ENCODE measurements at places on chromosomes 11 and 22.

DNA sequence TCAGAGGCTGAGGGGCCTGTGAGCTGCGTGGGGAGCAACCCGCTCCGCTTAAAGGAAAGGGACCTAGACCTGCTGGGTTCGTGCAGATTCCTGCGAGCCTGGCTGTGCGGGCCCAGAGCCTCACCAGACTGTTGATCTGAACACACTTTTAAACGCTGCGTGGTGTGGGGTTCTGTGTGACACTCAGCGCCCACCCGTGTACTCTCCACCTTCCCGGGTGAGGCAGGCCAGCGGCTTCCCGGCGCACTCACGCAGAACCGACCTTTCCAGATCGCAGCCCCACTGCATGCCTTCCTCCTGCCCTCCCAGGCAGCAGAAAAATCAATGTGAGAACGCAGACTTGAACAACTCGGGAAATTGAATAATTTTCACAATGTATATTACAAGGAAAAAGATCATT is 388.6 kb downstream of the TBC1D22A start:
- DNase-seq, result no peak

- no peak for DNase-seq
Observed at GRCh38 chr11:26958005-26958701, 35.8 kb upstream of the FIBIN start.

- DNase-seq, result no peak
Observed at GRCh38 chr11:100061006-100061405, 626.1 kb upstream of the ARHGAP42 start.

DNA sequence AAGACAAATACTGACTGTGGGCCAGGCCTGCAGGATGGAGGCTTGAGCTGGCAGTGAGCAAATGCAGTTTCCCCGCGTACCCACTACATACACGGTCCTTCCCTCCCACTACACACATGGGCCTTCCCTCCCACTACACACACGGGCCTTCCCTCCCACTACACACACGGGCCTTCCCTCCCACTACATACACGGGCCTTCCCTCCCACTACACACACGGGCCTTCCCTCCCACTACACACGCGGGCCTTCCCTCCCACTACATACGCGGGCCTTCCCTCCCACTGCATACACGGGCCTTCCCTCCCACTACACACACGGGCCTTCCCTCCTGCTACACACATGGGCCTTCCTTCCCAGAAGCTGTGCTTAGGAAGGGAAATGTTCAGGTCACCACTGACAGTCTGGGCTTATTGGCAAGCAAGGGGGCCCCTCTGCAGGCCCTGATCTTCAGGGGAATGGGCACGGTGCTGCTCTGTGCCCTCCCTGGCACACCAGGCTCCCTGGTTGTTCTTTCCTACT is 10.8 kb downstream of the DNAL4 start:
- DNase-seq, result no peak

GRCh38 chr11:20421946-20422345 is 34.4 kb downstream of the PRMT3 start:
- DNase-seq, result peak; percentile 65

- no peak for DNase-seq
Observed at GRCh38 chr11:111514216-111515031, at the start of gene HOATZ. Gene HOATZ, plus strand, starts transcription at chr11:111514778. Its CDS starts 7 bp downstream, at chr11:111514785.

- DNase-seq, result no peak
Observed at GRCh38 chr11:61172888-61173287, 11.7 kb upstream of the VPS37C start.

- no peak for DNase-seq
Observed at GRCh38 chr11:23995891-23996290, 501.0 kb upstream of the LUZP2 start.

DNA sequence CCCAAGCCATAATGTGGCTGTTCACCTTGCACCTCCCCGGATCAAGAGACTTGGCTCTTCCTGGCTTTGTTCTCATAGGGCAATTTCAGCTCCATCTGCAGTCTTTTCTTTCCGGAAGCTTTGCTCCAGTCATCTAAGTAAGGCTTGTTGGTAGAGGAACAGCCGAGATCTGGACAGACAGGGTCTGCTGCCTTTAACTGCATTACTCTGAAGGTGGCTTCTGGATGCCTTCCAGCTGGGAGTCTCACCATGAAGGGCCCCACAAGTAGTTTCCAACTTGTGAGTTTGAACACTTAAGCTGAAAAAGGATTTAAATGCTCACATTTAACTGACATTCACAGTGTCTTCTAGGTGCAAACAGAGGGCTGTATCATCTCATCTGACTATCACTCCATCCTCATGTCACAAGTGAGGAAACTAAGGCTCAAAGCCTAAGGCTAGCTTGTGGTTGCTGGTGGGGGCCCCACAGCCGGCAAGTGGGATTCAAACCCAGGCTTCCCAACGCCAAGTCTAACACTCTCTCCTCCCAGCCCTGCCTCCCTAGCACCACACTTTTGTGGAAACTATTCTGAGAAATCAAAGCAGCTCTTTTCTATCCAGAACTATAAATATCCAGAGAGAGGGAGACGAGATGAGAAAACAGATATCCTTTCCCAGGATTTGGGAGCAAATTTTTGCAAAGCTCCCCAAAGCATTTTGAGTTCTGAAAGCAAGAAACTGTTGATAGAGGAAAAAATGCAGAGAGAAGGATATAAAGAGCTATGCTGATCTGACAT is 58.4 kb downstream of the GALNT18 start:
- no peak for DNase-seq

DNA sequence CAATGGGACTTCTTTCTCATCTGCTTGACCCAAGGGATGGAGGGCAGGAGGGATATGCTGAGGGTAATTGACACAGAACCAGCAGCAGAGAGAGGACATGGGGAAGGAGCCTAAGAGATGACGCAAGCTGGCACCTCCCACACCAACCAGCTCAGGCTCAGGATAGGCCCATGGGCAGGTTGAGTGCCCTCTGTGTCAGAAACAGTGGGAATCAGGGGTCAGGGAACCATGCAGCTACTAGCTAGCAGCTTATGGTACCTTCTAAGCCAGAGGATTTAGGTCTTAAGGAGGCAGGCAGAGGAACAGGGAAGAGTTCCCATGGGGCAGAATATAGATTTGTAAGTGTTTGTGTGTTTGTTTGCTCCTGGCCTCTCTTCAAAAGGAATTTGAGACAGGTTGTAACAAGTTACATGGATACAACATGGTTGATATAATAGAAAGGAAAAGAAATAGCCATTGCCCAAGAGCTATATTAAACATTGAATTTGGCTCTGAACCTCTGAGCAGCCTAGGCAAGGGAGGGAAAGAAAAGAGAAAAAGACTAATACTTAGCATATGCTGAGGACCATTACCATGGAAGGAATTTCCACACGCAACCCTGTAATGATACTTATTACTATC is 39.9 kb upstream of the NAV2 start:
- DNase-seq, result no peak

GRCh38 chr22:29553351-29554224 is at the start of gene THOC5:
Gene THOC5, minus strand, starts transcription at chr22:29553757. Its CDS starts 4,610 bp downstream, at chr22:29549147.
- peak; percentile 93 for DNase-seq

- DNase-seq, result no peak
Observed at GRCh38 chr11:18438691-18439090, 17.0 kb upstream of the LDHAL6A start.

DNA sequence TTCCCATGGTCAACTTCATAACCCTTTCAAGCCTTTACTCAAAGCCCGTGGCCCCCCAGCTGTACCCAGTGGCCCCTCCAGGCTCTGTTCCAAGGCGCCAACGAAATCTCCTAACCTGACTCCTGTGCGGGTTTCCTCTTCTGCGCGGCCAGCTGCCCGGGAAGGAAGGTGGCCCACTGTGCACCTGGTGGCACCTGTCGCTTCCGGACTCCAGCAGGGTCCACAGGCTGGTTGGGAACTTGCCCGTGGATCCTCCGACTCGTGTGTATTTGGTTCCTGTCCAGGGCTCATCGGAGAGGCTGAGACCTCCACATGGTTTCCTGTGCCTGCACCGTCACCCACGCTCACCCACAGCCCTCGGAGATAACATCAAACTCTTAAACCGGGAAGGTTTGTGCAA is 335.4 kb downstream of the BRD1 start:
- no peak for DNase-seq

DNA sequence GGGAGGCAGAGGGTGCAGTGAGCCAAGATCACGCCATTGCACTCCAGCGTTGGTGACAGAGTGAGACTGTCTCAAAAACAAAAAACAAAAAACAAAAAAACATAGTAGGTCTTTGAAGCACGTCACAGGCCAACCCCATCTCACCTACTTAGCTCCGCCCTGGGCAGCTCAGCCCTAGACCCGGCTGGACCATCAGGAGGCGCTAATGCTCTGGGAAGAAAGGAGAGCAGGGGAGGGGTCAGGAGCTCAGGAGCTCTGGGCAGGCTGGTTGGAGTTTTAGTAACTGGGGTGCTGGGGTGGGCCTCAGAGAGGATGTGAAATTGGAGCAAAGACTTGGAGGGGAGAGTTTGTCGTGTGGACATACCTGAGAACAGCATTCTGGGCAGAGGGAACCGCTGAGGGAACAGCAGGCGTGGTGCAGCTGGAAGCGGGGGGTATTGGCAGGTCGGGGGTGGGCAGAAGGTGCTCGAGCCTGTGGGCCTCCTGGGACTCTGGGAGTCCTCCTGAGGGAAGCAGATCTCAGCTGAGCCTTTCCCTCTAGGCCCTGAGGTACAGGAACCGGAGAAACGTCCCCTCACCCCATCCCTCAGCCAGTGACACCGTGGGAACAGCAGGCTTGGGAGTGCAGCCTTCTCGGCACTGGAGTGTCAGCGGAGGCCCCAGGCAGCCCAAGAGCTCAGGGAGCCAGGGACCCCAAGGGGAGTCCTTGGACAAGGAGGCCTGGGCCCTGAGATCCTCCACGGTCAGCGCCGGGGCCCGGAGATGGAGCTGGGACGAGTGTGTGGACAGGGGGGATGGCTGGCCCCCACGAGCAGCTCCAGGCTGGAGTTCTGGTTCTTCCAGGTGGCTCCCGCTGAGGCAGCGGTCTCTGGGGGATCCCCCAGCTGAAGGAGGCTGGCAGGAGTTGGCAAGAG is 2.2 kb upstream of the RPS6KA4 start:
- peak; percentile 58 for DNase-seq

GRCh38 chr11:80856066-80856465 is 1415.2 kb upstream of the TENM4 start:
- no peak for DNase-seq

DNA sequence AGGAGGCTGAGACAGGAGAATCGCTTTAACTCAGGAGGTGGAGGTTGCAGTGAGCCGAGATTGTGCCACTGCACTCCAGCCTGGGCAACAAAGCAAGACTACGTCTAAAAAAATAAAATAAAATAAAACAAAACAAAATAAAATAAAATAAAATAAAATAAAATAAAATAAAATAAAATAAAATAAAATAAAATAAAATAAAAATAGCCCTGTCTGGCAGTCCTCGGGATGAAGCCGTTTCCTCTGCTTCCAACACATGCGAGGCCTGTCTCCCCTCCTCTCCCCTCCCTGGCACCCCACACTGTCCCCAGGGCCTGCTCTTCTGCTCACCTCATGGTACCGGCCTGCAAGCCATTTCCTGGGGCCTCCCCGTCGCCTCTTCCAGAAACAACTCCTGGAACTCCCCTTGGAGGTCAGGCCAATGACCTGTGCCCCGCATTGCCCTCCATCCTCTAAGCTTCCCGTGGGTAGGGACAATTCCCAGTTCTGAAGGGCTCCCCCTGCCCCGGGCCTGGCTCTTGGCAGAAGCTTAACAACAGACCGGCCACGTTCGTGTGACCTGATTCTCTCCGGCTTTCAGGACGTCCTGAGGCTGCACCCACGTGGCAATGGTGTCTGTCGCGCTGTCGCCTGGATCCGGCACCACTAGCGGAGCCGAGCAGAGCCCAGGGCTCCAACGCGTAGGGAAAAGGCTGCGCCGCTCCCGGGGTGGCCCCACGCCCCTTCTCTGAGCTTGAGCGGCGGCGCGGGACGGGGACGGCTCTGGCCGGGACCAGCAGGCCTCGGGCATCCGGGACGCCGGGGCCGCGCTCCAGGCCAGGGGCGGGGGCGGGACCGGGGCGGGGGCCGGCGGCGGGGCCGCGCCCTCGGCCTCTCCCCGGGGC is 456 bp upstream of the PARVB start:
- DNase-seq, result peak; percentile 56

DNA sequence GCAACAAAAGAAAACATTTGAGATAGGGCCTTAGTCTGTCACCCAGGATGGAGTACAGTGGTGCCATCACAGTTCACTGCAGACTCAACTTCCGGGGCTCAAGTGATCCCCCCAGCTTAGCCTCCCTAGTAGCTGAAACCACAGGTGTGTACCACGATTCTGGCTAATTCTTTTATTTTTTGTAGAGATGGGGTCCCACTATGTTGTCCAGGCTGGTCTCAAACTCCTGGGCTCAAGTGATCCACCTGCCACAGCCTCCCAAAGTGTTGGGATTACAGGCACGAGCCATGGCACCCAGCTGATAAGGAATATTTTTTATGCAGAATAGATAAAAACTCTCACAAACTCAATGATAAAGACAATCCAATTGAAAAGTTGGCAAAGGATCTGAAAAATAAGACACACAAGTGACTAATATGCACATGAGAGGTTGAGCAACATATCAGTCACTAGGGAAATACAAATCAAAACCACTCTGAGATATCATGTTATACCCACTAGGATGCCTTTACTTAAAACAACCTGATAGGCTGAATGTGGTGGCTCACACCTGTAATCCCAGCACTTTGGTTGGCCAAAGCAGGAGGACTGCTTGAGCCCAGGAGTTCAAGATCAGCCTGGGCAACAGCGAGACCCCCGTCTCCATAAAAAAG is 33.9 kb upstream of the CLTCL1 start:
- DNase-seq, result no peak

DNA sequence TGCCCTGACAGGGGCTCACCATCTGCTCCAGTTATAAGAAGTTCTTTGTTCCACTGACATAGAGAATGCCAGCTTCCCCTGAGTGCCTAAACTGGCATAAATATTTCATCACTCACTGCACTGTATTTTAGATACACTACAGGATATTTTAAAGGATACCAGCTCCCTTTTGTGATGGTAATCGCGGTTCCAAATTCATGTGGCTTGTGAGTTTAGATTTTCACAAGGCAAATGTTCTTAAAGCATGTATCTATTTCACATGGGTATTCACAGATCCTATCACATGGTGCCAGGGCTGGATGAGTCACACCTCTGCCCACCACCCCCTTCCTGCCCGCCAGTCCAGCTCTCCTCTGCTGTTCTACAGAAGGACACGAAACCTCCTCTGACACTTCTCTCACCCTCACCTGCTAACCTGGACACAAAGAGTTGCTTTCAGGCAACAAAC is 105.5 kb downstream of the KCNC1 start:
- no peak for DNase-seq

GRCh38 chr22:40567106-40567505 is 69.4 kb downstream of the MRTFA start:
- no peak for DNase-seq

- no peak for DNase-seq
Observed at GRCh38 chr11:131495423-131495822, 125.0 kb downstream of the NTM start.

GRCh38 chr11:115552151-115552772 is 48.0 kb upstream of the CADM1 start:
- DNase-seq, result no peak
